ENCODE measurements at places on chromosomes 7 and 10. TPM values are rescaled to one million over a fixed set of nuclear protein-coding genes. Genes with fewer than 3 reads are reported as not detected.

Gene WNT2
- 24.3 TPM for total RNA-seq

Gene TDRD1
- total RNA-seq, result 0.37 TPM

Gene CYP26A1
- total RNA-seq, result not detected

Gene SUFU
- 14.0 TPM for total RNA-seq

Gene IGFBP1
- total RNA-seq, result not detected

Gene HTR5A
- total RNA-seq, result not detected

- H3K4me3 ChIP-seq, result no peak overlapping the region
- no peaks in the 10 kb centered on the region for H3K36me3 ChIP-seq
- no peaks in the 10 kb centered on the region for H3K4me1 ChIP-seq
- no peak overlapping the region for H3K27ac ChIP-seq
- H3K27me3 ChIP-seq, result no peaks in the 10 kb centered on the region
These were observed 103.9 kb upstream of the WAC start for GRCh38 chr10:28429045-28429444.

GRCh38 chr7:31958226-31958625 lies 112.0 kb downstream of the PDE1C start:
- no peaks in the 10 kb centered on the region for H3K4me1 ChIP-seq
- H3K4me3 ChIP-seq, result no peak overlapping the region
- no peaks in the 10 kb centered on the region for H3K27me3 ChIP-seq
- no peak overlapping the region for H3K27ac ChIP-seq

GRCh38 chr7:51079494-51079893 lies 237.1 kb downstream of the COBL start:
- H3K36me3 ChIP-seq, result peaks cover 7% of the 10 kb centered on the region
- no peaks in the 10 kb centered on the region for H3K27me3 ChIP-seq
- no peak overlapping the region for H3K4me3 ChIP-seq
- H3K27ac ChIP-seq, result no peak overlapping the region
- H3K4me1 ChIP-seq, result no peaks in the 10 kb centered on the region

- no peaks in the 10 kb centered on the region for H3K27me3 ChIP-seq
- no peak overlapping the region for H3K4me3 ChIP-seq
- no peaks in the 10 kb centered on the region for H3K4me1 ChIP-seq
- H3K36me3 ChIP-seq, result no peaks in the 10 kb centered on the region
These were observed 216.3 kb upstream of the SHH start for GRCh38 chr7:156028521-156028920.

DNA sequence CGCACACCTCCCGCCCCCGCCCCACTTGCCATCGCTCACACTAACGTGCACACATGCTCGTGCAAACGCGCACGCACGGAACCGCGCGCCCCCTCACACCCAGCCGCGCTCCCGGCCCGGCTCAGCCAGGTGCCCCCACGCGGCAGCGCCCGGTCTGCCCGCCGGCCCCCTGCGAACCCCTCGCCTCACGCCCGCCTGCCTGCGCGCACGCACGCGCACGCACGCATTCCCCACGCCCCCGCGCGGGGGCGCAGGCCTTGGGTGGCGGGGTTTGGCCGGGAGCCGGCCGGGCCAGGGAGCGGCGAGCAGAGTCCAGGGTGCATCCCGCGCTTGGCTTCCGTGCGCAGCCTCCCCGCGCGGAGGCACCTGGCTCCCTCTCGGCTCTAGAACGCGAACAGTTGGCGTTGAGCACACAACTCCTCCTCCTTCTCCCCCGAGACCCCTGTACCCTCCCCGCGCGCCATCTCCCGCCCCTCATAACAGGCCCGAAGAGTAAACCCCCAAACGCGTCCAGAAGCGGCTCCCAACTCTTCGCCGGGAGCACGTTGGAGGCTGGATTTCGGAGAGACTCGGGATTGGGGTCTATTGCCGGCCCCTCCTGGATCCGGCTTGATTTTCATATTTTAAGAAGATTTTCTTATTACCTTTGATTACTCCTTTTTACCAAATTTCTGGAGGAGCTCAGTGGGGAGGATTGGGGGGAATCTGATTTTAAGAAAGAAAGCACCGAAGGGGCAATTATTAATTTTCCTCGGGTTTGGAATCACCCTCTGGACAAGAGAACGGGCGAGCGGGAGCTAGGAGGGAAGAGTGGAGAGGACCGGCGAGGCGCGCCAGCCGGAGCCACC lies 527 bp upstream of the SORCS3 start:
- no peak overlapping the region for H3K4me3 ChIP-seq
- no peak for DNase-seq
- no peaks in the 10 kb centered on the region for H3K36me3 ChIP-seq
- H3K27me3 ChIP-seq, result peaks cover 19% of the 10 kb centered on the region

DNA sequence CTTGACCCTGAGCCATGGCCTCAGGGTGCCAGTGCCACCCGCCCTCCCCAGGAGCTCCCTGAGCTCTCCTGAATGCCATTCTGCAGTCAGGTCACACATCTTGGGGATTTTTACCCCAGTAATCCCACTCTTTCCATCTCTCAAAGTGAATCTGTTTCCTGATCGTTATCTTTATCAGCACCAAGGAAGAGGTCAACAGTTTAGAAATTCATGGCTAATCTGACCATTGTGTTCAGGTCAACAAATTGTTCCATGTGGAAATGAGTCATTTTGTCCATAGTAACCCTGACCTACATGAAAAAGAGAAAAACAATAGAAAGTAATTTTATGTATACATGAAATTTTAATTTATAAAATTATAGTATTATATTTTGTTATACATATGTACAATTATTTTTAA lies 28.8 kb upstream of the ZNF488 start:
- H3K36me3 ChIP-seq, result no peaks in the 10 kb centered on the region
- no peak overlapping the region for H3K27ac ChIP-seq
- H3K4me1 ChIP-seq, result no peaks in the 10 kb centered on the region

- peaks cover 2% of the 10 kb centered on the region for H3K4me1 ChIP-seq
- H3K27me3 ChIP-seq, result no peaks in the 10 kb centered on the region
- H3K27ac ChIP-seq, result no peak overlapping the region
- no peaks in the 10 kb centered on the region for H3K36me3 ChIP-seq
- no peak overlapping the region for H3K4me3 ChIP-seq
These were observed 81.6 kb downstream of the NPY start for GRCh38 chr7:24365606-24366005.

GRCh38 chr10:99779335-99779734 lies 3.1 kb upstream of the ABCC2 start:
- DNase-seq, result peak; percentile 72
- no peaks in the 10 kb centered on the region for H3K36me3 ChIP-seq
- H3K27me3 ChIP-seq, result no peaks in the 10 kb centered on the region
- H3K4me3 ChIP-seq, result no peak overlapping the region
- H3K4me1 ChIP-seq, result peaks cover under 1% of the 10 kb centered on the region
